ENCODE measurements at places on chromosomes 16 and 17.

DNA sequence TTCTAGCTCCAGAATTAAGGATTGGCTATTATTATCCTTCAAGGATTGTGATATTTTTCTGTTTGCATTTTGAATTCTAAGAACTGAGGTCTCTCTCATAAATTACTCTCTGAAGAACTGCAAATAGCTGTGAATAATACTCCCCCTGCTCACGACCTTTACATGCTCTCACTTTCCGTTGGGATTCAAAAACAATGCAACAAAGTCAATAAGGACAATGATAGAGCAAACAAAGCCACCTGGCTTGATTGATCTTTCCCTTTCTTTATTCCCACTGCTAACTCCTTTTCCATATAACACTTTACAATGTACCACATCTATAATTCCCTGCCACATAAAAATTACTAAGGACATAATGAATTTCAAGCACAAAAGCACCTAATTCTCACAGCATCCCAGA lies 523.0 kb upstream of the CA10 start:
- no peak for DNase-seq

GRCh38 chr17:75736173-75736835 lies 15.0 kb downstream of the ITGB4 start:
- DNase-seq: no peak

DNA sequence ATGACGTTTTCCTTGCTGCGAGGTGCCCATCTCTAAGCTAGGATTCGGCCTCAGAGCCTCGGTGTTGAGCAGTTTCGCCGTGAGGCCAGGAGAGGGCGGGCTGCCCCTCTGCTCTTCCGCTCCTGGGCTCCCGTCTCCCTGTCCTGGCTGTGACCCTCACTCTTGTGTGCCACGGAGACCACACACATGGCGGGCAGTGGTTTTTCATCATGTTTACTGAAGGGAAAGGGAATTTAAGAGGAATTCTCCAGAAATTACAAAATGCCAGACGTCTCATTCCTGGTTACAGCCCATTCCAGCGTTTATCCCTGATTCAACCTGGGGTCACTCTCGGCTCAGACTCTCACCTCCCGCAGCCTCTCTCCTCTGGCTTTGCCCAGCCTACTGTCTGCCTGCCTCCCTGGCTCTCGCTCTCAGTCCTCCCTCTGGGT lies 96.8 kb upstream of the ELAC2 start:
- DNase-seq: no peak

- DNase-seq: no peak
Measured at GRCh38 chr16:19850131-19850817, 34.4 kb downstream of the GPRC5B start.
